ENCODE measurements at places on chromosomes 6 and 20. TPM values are rescaled to one million over a fixed set of nuclear protein-coding genes. Genes with fewer than 3 reads are reported as not detected.

DNA sequence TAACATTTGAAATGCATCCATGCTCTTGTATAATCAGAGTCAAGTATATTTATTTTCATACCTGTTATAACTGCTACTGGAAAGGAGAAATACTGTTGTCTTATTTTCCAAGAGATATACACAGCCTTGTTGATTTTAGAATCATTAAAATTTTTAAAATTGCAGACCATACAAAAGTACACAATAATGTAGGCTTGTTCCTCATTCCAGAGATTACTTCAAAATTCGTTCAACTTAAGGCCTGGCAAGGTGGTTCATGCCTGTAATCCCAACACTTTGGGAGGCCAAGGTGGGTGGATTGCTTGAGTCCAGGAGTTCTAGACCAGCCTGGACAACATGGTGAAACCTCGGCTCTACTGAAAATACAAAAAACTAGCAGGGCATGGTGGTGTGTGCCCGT is 6.1 kb downstream of the RNF114 start:
- no peak for DNase-seq

DNA sequence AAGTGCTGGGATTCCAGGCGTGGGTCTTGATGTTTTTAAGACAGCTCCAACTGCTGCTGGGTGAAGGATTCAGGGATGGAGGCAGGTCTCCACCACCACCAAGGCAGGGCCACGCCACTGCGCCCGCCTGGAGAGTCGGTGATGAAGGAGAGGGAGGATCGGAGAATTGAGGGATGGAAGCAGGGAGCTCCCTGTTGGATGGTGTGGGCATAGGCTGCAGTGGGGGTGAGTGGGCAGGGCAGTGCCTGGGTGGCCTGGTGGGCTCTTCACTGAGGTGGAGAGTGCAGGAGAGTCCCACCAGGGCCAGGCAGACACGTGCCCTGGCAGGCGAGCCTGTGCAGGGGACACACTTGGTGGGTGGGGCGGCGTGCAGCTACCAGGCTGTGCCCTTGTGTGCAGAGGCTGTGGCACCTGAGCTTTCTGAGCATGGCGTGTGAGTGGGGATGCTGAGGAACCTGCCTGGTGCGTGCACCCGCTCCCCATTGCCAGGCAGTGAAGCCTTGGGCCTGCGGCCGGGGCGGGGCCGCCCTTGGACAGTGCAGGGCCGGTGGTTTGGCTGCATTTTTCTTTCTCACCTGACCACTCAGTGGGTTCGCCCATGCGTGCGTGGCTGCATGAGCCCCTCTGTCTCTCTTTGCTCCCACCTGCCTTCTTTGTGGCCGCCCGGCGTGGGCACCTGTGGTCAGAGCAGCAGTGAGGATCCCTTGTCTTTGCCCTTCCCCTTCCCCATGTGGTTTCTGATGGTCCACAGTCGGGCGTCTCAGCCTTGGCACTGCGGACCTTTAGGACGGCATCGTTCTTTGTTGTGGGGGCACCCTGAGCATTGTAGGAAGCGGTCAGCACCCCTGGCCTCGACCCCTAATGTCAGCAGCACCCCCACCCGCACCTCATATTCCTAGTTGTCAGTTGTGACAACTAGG is 11.3 kb downstream of the RBM38 start:
- DNase-seq = no peak

DNA sequence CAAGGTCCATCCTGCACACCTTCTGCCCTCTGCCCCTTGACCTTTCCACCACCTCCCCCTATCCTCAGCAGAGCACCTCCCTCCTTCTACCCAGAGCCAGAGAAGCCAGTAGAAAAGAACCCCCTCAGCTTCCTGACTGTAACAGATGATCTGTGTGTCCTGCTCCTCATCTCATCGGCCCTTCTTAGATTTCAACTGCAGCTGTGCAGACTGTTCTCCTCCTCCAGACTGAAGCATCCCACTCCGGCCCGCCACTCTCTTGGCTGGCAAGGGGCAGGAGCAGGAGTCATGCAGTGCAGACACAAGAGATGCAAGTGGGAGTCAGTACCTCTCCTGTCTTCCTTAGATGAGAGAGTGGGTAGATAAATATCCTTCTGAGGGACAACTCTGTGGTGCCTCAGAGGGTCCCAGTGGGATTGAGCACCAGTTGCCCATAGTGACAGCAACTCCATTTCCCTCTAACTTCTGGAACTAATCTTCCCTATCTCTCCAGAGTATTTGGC is 163.5 kb upstream of the MLN start:
- no peak for DNase-seq

DNA sequence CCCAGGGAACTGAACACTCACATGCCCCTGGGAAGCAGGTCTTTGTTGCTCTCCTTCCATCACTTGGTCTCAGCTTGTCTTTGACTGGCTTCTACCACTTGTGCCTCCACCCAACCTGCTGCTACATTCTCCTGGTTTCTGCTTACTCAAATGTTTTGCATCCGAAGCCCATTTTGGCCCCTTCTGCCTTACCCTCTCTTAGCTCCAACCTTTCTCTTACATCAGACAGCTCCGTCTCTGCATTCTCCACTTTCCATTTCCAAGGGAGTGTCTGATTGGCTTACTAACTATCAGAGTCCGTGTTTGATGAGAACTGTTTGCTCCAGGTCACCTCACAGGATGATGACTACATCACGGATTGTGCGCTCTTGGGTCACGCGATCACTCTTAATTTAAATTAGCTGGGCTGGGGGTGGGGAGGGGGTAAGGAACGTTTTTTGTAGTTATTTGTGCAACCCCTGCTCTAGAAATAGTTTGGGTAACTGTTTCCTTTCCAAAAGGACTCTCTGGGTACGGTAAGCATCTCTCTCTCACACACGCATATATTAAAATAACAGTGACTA is 844 bp upstream of the ABRACL start:
- peak; percentile 86 for DNase-seq

GRCh38 chr20:48642105-48642880 is 185.5 kb downstream of the PREX1 start:
- DNase-seq = no peak

Gene CCM2L
- not detected for polyA plus RNA-seq

GRCh38 chr20:23136893-23137745 is 51.0 kb upstream of the CD93 start:
- DNase-seq = no peak

DNA sequence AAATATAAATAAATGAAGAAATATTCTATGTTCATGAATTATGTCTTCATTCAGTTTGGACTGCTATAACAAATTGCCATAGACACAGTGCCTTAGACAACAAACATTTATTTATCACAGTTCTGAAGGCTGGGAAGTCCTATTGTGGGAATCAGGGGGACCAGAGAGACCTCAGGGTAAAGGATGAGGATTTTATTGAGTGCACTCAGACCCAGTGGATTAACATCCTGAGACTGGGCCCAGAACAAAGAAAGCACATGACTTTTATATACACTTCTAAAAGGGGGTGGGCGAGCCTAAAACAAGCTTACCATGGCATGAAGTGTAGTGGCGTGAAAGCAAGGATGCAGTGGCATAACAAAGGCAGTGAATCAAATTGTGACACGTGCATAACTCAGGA is 26.9 kb upstream of the CBLN4 start:
- no peak for DNase-seq

Gene CYP39A1
- polyA plus RNA-seq = not detected

Gene EDEM2
- polyA plus RNA-seq = 39.5 TPM

- no peak for DNase-seq
Observed at GRCh38 chr6:36888654-36889481, 3.1 kb downstream of the C6orf89 start.

GRCh38 chr6:33160728-33161344 is 31.4 kb downstream of the COL11A2 start:
- DNase-seq = peak; percentile 30

DNA sequence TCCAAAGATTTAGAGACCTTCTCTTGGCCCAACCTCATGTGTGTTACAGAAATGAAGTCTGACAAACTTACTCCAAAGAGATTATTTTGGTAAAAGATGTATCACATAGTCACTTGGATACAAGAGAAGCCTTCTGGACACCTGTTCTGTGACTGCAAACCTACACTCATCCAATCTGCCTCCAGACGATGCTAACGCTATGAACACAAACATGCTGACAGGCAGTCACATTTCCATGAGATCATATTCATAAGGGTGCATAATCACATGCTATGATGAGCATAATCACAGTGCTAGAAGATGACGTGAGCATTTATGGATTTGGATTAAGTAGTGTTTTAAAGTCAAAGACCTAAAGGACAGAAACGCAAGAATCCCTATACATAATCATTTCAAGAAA is 340.2 kb downstream of the HACE1 start:
- DNase-seq = no peak

GRCh38 chr6:43936476-43936875 is 166.5 kb downstream of the VEGFA start:
- no peak for DNase-seq

DNA sequence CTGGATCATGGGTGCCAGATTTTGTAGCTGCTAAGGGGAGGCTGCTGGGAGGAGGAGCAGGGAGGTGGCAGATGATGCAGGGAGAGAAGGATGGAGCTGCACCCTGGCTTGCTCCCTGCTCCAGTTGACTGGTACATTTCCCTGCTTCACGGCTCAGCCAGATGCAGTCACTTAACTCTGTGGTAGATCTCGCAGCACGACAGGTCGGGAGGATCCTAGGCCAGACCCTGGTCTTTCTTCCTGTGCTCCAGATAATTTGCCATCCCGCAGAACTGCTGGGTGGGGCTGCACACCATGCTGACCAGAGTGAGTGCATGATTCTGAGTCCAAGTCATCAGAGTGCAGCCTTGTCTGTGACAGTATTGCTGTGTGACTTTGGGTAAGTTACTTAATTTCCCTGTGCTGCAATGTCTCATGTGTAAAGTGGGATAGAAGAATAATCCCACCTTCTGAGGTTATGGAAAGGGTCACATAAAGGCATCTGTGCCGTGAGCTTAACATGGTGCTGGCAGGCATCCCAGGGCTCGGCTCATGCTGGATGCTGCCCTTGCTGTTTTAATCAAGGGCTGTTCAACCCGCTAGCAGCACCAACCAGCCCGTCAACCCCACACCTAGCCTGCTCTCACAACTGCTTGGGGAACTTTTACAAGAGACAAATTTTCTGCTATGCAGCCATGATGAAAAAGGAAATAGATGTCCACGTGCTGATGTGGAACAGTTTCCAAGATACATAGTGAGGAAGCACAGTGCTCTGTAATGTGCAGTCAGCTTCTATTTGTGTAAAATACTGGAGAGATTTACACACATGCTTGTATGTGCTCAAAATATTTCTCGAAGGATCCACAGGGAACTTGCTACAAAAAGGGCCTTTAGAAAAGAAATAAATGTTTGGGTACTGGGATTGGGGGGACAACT is 257.9 kb downstream of the CDH26 start:
- DNase-seq = no peak

DNA sequence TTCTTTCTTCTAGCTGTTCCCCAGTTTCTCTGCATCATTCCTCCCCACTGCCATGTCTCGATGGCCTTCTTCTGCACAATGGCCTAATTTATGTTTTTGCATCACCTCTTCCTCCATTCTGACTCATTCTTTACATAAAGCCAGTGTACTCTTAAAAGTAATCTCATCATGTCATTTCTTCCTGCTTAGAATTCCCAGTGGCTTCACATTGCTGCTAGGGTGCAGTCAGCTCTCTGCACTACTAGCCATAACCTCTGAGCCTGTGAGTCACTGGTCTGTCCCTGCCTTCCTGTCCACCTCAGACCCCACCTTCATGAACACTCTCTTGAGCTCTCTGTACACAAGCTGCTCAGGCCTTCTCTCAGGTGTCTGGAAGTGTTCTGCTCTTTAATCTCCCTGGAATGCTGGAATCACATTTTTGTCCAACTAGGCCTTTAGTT is 24.1 kb upstream of the TRIM27 start:
- no peak for DNase-seq

- DNase-seq = peak; percentile 38
Observed at GRCh38 chr6:151494235-151494935, 568 bp downstream of the CCDC170 start.
